Cortex of kidney (tissue), 1 donor: ENCODE measurements at places on chromosomes 1 and 21.

DNA sequence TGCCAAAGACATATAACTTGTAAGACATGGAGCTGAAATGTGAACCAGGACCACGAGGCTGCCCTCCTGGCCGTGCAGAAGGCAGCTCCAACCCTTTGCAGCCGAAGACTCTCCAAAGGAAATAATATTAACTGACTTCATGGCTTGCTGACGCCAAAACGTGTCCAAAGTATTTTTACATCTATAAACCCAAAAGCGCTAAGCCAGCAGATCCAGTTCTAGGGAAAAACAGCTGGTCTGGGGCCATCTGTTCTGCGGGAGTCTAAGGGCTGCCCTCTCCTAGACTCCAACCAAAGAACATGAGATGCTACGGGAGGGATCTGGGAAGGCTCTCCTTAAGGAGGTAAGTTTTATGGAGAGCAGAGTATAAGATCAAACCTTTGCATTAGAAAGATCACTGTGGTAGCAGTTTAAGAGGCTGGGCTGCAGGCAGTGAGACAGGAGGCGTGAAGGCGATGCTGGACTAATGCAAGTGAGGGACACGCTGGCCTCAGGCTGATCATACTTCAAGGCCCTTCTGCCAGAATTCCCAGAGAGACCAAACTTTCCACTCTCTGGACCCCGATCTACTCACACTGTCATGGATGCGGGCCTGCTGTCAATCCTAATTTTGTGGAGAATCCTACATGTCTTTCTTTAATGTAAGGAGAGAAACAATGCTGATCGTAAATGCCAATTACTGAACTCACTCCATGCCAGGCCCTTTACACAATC lies 1.2 kb downstream of the TMEM53 start:
- no peak for DNase-seq

- no peak for DNase-seq
Observed at GRCh38 chr1:21586222-21586621, 77.0 kb downstream of the ALPL start.

- no peak for DNase-seq
Observed at GRCh38 chr1:86582161-86582560, 35.3 kb downstream of the CLCA4 start.

- DNase-seq: no peak
Observed at GRCh38 chr1:119506941-119507340, at the start of gene HSD3B1. Gene HSD3B1, plus strand, starts transcription at chr1:119507210. Its CDS starts 267 bp downstream, at chr1:119507477.

- DNase-seq: no peak
Observed at GRCh38 chr1:207389728-207390464, 64.2 kb upstream of the CR2 start.

- DNase-seq: no peak
Observed at GRCh38 chr21:46229923-46230260, 1.3 kb upstream of the LSS start.

DNA sequence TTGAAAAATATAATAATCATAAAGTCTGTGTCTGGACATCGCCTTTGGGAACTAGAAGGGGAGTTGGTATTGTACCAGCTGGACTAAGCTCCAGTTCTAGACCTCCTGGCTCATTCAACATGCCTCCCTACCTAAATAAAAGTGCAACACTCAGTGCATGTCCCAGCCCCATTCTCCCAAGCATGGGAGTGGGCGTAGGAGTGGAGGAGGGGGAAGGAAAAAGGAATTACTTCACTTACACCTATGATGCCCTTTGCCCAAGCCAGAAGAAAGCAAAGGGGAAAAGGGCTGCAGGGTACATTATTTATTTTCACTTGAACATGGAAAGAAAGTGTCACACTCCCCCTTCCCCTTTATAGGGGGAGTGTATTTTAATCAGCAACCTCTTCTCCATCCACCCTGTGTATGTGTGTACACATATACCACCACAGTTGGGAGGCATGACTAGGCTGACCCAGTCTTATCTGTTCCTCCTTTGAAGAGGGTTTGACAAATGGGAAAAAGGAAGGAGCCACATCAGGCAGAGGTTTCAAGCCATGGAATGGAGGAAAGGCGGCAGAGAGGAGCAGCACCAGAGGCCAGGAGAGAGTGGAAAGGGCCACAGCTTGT lies 3.2 kb downstream of the NIT1 start:
- no peak for DNase-seq

DNA sequence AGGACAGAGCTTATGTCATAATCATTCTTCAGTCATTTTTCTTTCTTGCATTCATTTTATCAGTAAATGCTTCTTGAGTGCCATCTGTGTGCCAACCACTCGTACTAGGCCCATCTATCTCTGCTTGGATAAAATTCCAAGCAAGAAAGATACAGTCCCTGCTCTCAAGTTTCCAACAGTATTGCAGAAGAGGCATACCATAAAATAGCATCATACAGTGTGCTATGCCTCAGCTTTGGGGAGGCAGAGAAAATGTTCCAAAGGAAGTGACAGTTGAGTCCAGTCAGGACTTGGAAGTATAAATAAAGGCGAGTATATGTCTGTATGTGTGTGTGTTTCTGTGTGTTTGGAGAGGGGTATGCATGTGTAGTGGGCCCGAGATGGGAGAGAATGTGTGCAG lies 113.4 kb upstream of the HOOK1 start:
- no peak for DNase-seq

GRCh38 chr1:231284441-231284840 lies 43.4 kb downstream of the GNPAT start:
- no peak for DNase-seq
